ENCODE measurements at places on chromosomes 11 and 22.
A peak's percentile ranks its signal among the peaks of the same experiment; 100 is the strongest.

DNA sequence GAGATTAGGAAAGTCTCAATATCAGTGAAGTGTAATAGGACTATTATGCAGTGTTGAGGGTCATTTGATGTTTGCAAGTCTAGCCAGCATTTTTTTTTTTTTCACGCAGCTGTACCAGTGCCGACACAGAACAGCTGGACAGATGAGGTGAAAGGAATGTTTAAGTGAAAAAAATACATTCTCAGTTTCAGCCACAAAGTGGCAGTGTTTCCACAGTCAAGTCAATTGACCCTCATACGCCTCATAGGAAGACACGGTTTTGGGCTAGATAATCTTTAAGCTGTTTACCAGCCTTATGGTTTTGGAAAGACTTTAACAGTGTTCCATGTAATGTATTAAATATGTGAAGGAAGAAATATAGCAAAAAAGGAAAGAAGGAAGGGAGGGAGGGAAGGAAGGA lies 349.9 kb upstream of the ANO3 start:
- DNase-seq: peak; percentile 10

GRCh38 chr22:49021131-49021925 lies 806.3 kb downstream of the BRD1 start:
- no peak for DNase-seq

- no peak for DNase-seq
Measured at GRCh38 chr11:19895776-19896175, 183.1 kb downstream of the NAV2 start.

DNA sequence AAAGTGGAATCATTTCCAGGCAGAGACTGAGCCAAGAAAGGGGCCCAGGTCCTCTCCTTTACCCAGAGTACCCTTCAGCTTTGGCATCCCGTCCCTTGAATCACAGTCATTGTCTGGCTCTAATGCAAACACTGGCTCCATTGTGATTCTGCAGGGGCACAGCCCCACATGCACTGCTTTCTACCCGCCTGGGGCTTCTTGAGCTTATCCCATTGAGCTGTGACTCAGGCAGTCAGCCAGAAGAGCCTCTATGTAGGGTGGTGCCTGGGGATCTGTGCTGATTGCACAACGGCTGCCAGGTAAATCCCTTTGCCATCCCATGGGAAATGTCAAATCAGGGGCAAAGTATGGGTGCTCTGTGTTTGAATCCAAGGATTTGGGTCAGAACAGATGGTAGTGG lies 88.9 kb downstream of the RASSF10 start:
- no peak for DNase-seq

DNA sequence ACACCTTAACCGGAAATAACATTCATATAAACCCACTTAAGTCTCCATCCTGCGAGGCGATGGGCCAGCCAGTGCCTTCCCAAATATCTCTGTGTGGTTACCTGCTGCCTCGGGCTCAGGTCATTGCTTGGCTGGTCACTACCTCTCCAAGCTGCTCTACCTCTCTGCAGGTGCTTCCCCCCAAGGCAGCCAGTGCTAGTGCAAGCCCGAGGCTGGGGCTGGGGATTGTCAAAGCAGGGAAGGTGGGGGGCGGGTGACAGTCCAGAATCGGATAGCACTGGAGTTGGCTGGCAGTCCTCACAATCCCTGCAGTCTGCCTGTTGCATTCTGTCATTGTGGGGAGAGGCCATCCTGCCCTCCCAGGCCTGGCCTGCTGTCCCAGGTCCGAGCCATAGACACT lies 11.1 kb downstream of the MCHR1 start:
- DNase-seq: no peak
